Ureter (tissue), 1 donor: ENCODE measurements at places on chromosomes 2 and 18. TPM values are rescaled to one million over a fixed set of nuclear protein-coding genes. Genes with fewer than 3 reads are reported as not detected.

SLC4A5 gene
- 7.2 TPM for total RNA-seq

CHRND gene
- not detected for total RNA-seq

AMER3 gene
- not detected for total RNA-seq

ELP2 gene
- 111 TPM for total RNA-seq

SLC5A7 gene
- total RNA-seq, result 3.7 TPM

LOXHD1 gene
- 0.29 TPM for total RNA-seq

YIPF4 gene
- 36.8 TPM for total RNA-seq

PAX3 gene
- not detected for total RNA-seq

DNAJC5G gene
- total RNA-seq, result not detected

KCNS3 gene
- total RNA-seq, result 20.3 TPM

ABCG5 gene
- total RNA-seq, result not detected

ALPG gene
- total RNA-seq, result not detected
